ENCODE measurements at places on chromosomes 3 and 15. TPM values are rescaled to one million over a fixed set of nuclear protein-coding genes. Genes with fewer than 3 reads are reported as not detected.

- no peak for DNase-seq
Observed at GRCh38 chr15:31012455-31012854, 21.0 kb upstream of the MTMR10 start.

The C15orf62 gene
- 0.57 TPM for total RNA-seq

DNA sequence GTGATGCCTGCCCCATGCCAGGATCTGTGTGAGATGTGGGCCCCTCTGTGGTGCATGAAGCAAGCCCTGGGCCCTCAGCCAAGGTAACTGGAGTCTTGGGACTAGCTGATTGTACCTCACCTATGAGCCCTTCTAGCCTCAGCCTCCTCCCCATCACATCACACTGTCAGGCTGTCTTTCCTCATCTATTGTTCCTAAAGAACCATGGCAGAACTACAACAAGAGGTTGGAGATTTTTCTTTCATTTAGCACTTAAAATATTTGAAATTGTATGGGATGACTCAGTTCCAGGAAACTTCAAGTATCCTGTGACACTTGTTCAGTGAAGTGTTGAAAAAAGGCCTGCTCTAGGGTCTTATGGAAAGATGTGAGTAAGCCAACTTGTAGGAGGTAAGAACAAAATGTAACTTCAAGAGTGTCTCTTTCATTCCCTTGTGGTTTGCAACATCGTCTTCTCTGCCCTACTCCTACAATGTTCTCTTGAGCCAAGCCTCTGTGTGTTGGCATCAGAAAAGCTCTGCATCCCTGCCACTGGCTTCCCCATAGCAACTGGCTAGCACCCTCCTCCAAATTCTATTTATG, 58.7 kb upstream of the TIPARP start:
- DNase-seq, result no peak

DNA sequence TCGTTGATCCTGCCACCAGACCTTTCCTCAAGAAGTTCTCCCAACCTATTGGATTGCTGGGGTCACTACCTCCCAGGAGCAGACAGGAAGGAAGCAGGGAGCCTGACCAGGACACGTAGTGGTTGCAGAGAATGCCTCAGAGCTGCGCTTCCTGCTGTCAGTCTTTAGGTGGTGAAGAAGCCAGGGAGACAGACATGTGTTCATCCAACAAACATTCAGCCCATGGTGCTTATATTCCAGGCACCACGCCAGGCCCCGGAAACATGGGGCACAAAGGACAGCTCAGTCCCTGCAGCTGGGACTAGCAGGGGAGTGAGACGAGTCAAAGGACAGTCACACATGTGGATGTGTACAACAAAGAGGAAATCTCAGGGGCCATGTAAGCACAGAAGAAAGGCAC, 26.0 kb upstream of the CORO2B start:
- peak; percentile 81 for DNase-seq

DNA sequence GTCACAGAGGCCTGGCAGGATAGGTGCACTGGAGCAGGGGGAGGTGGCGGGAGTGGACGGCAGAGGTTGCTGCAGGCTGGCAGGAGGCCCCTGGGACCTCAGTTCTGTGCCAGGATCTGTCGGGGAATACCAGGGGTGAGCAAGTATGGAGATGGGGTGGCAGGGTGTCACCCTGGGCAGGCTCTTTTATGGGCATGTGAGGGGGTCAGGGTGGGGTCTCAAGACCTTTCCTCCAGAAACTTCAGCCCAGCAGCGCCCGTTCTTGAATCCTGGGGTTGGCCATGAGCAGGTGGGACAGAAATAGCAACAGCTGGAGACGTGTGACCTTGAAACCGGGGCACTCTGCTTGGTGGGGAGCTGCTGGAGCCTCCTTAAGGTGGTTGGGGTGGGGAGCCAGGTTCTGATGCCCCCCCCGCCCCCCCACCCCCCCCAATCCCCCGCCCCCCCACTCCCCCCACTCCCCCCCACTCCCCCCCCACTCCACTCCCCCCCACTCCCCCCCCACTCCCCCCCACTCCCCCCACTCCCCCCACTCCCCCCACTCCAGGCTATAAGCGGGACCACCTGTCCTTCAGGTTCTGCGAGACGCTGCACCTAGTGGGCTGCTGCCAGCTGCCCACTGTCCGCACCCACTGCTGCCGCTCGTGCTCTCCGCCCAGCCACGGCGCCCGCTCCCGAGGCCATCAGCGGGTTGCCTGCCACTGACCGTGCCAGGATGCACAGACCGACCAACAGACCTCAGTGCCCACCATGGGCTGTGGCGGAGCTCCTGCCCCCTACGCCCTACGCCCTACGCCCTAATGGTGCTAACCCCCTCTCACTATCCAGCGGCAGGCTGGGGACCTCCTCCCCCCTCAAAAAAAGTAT, 84.9 kb downstream of the TBC1D2B start:
- DNase-seq, result no peak

DNA sequence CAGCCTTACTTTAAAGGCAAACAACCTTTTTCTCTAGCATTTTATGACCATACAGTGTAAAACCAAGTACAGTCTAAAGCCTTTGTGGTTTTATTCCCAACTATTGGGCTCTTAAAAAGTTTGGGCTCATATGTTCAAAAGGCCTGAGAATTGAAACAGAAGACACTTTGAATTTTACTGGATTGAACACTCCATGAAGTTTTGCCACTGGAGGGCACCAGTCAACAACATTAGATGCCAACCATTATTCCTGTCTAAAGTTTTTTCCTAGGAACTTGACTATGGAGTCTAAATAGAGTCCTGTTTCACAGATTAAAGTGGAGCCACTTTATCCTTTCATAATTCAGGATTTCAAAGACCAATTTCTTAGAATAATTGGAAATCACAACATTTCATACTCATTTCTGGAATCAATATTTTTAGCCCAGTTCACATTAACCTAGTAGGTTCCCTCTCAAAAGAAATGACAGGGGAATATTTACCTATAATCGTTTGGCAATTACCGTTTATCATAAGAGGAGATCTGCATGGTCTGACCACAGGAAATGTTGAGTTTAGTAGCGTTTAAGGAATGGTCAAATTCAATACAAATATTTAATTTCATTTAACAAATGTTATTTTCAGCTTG, 244.1 kb upstream of the PDZRN3 start:
- no peak for DNase-seq

The CRBN gene
- total RNA-seq, result 109 TPM

DNA sequence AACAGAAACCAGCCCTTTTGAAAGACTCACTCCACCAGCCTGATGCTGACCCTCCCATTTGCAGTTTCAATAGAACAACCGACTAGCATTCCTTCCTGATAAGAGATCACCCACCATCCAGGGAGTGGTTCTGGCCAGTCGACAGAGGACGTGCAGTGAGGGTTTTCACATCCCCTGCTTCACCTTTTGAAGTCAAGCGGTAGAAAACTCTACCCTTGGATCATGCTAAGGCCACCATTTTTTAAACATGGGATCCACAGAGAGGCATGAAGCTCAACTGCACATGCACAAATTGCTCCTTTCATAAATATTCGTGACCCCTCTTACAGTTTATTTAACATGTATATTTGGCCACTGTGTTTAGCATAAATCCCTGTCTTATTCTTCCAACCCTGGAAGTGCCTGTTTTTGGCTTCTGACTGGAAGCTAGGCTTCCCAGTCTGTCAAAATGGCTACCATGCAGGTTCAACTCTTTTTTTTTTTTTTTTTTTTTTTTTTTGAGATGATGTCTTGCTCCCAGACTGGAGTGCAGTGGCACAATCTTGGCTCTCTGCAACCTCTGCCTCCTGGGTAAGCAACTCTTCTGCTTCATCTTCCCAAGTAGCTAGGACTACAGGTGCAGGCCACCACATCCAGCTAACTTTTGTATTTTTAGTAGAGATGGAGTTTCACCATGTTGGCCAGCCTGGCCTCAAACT, 1.0 kb upstream of the THUMPD3 start:
- DNase-seq, result no peak

GRCh38 chr3:116238846-116239565, 206.3 kb downstream of the LSAMP start:
- no peak for DNase-seq

DNA sequence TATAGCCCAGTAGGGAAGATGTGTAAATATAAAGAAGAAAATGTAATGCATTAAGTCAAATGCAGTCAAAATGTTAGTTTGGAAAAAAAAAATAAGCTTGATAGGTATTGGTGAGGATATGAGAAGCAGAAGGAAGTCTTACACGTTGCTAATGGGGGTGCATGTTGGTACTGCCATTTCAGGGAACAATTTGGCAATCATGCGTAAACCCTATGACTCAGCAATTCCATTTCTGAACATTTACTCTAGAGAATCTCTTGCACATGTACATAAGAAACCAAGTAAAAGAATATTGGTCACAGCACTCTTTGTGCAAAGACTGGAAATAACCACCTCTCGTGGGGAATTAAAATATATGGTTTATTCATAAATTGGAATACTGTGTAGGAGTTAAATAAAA, 35.5 kb upstream of the TIMP4 start:
- no peak for DNase-seq

GRCh38 chr3:52857133-52857532, 22.3 kb upstream of the MUSTN1 start:
- no peak for DNase-seq

DNA sequence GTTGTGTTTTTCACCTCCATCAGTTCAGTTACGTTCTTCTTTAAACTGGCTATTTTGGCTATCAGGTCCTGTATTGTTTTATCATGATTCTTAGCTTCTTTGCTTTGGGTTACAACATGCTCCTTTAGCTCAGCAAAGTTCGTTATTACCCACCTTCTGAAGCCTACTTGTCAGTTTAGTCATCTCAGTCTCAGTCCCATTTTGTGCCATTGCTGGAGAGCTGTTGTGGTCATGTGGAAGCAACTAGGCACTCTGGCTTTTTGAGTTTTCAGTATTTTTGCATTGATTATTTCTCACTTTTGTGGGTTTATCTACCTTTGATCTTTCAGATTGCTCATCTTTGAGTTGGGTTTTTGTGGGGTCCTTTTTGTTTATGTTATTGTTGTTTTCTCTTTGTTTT, 151.3 kb downstream of the CFAP20DC start:
- no peak for DNase-seq

DNA sequence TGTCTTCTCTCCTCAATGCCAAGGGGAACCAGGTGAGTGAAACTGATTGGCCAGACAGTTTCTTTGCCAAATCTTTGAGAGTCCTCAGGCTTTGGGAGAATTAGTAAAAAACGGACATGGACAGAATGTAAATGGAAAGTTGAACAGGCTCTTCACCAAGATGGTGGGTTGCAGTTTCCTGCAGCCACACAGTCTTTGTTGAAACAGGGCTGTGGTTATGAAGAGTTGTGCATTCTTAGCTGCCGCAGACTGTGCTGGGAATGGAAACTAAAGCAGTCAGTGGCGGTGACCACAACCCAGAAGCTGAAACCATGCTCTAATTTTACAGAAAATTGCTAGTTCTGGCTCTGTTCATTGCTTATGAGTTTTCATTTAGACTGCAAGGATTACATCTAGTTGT, 42.1 kb upstream of the TASOR start:
- no peak for DNase-seq

The GPR171 gene
- 0.58 TPM for total RNA-seq

- no peak for DNase-seq
Observed at GRCh38 chr3:98038286-98038685, 3.2 kb upstream of the GABRR3 start.

The ACTL6A gene
- total RNA-seq, result 34.1 TPM

The NLGN1 gene
- total RNA-seq, result 20.9 TPM

DNA sequence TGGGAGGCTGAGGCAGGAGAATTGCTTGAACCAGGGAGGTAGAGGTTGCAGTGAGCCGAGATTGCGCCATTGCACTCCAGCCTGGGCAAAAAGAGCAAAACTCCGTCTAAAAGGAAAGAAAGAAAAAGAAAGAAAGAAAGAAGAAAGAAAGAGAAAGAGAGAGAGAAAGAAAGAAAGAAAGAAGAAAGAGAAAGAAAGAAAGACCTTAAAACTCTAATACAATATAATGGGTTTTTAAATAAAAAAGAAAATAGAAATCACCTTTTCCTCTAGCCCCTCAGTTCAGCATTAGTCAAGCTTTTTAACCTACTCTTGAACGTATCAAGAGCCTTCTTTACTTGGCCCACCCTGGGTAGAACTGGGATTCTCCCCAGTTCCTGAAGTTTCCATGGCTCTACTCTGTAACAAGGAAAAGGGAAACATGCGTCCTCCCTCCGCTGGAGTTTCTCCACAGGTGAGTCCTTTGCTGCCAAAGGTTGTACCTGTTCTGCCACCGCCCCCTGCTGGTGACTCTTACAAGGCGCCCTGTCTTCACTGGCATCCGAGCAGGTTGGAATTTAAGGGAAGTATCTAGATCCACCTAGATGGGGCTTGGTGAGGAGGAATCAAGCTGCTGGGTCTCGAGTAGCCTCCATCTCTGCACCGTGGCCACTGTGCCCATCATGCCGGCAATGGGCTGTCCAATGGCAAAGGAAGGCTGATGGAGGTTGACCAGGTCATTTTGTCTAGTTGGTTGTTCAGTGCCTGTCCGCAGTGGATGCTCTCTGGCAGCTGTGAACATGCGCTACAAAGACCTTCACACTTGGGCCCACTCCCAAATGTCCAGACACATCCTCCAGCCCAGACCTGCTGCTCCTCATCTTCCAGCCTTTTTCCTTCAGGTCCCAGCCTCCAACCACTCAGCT, 20.6 kb upstream of the EPHB3 start:
- DNase-seq, result peak; percentile 90

DNA sequence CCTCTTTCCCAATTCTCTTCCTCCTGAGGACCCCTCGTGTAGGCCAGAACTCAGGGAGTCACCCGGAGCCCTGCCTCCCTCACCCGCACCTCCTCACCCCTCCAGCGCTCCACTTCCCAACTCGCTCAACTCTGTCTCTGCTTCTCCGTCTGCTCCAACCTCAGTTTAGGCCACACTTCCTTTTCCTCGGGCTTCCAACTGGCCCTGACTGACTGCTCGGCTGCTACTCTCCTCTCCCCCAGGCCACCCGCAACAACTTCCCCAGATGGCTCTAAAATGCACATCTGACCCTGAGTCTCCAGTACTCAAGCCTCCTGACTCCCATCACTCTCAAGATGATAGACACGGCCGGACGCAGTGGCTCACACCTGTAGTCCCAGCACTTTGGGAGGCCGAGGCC, 23.6 kb downstream of the TMEM44 start:
- no peak for DNase-seq

The HRH1 gene
- total RNA-seq, result 15.9 TPM

- no peak for DNase-seq
Observed at GRCh38 chr3:114928989-114929640, 218.0 kb downstream of the ZBTB20 start.

DNA sequence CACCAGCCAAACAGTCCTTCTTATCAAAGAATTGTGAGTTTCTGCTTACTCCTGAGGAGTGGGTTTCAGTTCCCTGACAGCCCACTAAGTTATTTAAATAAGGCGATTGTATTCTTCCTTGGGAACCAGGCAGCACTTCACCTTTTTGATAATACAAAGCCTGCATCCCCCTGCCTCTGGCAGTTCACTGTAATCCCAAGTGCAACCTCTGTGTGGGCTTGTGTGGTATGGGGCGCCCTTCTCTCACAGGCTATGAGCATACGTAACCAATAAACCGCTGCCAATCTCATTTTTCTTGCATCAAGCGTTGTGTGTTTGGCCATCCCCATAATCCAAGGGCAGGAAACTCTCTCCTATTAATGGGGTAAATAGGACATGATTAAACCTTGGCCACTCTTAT, 1025.6 kb downstream of the NSUN3 start:
- DNase-seq, result no peak

Data from esophagus muscularis mucosa (tissue), 4 donors.